ENCODE measurements at places on chromosomes 7 and 10. TPM values are rescaled to one million over a fixed set of nuclear protein-coding genes. Genes with fewer than 3 reads are reported as not detected.
A peak's percentile ranks its signal among the peaks of the same experiment; 100 is the strongest.

DNA sequence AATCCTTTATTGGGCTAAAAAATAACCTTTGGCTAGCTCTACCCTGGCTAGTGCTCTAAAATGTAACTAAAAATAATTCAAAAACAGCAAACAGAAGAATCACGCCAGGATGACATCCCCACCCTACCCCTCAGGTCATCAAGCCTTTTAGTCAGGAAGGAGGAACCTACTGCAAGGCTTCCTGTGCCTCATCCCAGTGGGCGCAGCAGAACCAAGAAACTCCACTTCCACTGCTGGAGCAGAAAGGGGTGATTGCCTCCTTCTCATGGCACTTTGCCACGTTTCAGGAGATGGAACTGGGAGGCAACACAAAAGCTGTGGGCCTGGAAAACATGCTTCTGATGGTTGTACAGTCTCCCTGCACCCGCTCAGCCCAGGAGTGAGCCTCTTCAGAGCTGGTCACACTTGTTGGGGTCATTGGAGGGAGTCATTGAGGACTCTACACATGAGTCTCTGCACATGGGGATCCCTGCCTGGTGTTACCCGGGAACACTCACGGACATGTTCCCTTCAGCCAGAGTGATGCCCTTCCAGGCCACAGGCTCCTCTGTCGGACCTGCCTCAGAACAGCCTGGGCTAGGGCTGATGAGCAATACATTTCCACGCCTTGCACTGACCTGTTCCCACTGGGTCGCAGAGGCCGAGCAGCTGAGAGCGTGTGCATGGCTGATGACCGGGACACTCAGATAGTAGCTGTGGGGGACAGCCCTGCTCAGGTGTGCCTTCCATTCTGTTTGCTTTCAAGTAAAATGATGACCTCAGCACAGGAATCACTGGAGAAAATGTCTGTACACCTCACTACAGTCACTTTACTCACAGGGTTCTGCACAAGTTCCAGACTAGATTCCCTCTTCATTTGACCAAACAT, 355.3 kb downstream of the FGFR2 start:
- DNase-seq, result no peak

- peak; percentile 22 for DNase-seq
Measured at GRCh38 chr10:71351628-71352319, 32.7 kb downstream of the SLC29A3 start.

DNA sequence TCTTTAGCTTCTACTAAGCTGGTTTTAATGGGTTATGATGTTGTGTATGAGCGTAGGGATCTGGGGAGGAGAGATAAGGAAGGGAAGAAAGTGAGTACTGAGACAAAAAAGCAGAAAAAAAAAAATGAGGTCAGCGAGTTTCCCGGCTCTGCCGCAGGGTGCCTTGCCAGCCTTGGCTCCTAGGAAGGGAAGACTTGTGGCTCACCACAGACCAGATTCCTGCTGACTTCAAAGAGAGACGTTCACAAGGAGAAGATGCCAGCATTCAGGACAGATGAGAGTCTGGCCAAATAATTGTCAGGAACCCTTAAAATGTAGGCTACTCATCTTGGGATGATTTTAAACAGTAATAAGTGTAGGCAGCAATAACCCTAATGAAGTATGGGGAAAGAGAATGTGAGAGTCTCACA, 11.4 kb upstream of the FAS start:
- no peak for DNase-seq

GRCh38 chr10:116121640-116122525, 151.1 kb downstream of the GFRA1 start:
- no peak for DNase-seq

DNA sequence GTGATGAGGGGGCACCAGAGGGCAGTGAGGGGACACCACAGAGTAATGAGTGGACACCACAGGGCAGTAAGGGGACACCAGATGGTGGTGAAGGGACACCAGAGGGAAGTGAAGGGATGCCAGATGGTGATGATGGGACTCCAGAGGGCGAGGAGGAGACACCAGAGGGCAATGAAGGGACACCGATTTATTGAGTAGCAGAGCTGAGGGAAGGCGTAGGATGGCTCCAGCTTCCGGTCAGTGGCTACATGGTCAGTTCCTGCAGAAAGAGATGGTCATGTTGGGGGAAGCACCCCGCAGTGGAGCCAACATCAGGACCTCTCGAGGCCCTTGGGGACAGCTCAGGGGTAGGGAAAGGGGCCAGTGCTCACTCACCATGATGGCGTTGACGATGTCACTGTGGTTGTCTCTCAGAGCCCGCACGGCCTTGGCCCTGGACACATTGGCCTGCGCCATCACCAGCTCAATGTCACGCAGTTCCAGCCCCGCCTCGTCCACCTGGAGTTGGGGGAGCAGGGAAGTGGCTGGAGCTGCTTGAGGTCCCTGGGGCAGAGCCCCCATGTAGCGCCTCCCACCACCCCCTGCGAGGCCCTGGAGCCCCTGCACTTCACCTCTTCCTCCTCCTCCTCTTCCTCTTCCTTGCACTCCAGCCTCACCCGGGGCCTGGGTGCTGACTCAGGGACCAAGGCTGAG, 8.4 kb downstream of the NACAD start:
- DNase-seq, result no peak

DNA sequence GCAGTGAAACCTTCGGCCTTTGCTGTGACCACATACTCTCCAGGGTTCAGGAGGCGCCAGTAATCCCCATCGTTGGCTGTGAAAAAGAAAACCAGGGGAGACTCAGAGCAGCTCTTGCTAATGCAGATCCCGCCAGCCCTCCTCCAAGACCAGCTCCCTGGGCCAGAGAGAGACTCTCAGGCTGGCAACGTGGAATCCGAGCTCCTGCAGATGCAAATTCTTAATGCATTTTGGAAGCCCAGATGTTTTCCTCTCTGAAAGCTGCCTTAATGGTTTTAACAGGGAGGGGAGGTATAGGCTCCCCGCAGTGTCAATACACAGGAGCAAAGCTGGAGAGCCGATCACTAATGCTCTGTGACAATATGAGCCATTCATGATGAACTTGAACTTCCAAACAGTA, 80.8 kb downstream of the GPR26 start:
- no peak for DNase-seq

DNA sequence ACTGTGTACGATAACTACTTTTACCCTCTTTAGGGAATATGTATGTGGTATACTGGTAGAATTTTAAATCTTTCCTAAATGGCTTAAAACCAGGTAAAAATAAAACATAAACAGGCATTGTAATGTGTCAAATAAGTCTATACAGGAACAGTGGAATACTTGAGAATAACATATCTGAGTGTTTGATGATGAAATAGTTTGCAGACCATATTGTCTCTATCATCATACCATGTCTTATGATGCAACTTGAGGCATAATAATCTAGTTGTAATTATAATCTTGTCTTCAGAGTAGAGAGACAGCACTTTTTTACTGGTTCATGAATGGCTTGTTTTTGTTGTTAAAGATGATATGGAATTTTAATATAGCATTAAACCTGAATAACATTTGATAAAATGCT, 293.5 kb downstream of the CDK14 start:
- no peak for DNase-seq

DNA sequence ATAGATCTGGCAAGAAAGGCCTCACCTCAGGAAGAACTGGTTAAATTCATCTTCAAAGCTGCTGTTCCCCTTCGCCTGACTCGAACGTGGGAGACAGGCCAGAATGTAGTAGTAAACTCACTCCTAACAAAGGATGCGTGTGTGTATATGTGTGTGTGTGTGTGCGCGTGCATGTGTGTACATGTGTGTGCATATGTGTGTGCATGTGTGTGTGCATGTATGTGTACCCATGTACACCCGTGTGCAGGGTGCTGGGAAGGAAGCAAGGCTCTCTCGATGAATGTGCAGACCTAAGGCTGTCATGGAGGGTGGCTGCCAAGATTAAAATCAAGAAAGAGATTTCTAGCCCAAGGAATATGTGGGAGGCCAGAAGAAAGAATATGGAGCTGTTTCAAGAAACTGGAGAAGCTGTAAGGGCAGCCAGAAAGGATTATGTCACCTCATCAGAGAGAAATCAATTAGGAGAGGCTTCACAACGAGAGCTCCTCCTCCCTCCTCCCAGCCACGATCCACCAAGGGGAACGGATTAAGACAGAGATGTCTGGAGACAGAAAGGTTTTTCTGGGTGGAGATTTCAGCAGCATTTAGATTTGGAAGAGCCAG, 34.0 kb upstream of the LBX1 start:
- DNase-seq, result no peak

DNA sequence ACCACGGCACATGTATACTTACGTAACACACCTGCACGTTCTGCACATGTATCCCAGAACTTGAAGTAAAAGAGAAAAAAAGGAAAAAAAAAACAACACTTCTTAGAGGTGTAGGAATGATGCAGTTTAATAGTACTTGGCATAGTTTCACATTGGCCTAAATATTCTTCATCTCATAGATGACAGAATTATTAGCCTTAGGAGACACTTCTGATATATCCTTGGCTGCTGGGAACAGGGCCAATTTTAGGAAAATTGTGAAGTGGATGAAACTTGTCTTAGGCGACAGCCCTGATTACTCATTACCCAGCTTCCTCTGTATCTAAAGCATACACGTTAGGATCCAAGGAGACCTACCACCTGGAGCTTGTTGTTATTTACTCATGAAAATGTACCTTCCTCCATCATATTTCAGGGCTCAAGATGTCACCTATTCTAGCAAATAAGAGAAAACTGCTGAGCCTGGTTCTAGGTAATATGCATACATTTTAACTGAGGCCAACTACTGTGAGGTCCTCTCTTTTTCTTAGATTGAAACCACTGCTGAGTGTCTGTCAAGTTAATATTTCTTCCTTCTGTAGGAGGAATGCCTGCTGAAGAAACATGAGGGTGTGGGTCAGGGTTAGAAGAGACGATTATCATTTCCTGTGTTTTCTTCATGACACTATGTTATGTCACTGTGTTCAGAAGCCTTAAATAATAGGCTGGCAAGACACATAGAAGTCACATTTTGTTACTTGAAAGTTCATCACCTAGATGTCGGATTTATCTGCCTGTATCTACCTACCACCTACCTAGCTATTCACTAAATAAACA, 44.3 kb downstream of the CPED1 start:
- DNase-seq, result no peak

- no peak for DNase-seq
Measured at GRCh38 chr7:13411151-13411550, 578.3 kb downstream of the ETV1 start.

DNA sequence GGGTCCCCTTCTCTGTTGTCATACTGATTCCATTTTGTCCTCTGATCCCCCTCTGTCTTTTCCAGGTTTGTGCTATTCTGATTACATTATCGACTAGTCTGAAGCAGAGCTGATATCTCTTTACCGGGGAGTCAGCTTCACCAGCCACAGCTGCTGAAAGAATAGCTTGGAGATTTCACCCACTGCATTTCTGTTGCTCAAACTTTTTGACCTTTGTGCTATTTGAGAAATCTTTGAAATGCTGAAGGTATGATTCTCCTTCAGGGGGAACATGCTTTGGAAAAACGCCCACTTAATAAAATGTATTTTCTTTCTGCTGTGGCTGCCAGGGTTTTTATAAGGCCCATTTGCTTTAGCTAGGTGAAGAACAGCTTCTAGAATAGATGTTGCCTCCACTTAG, 197.8 kb upstream of the TCF7L2 start:
- no peak for DNase-seq

DNA sequence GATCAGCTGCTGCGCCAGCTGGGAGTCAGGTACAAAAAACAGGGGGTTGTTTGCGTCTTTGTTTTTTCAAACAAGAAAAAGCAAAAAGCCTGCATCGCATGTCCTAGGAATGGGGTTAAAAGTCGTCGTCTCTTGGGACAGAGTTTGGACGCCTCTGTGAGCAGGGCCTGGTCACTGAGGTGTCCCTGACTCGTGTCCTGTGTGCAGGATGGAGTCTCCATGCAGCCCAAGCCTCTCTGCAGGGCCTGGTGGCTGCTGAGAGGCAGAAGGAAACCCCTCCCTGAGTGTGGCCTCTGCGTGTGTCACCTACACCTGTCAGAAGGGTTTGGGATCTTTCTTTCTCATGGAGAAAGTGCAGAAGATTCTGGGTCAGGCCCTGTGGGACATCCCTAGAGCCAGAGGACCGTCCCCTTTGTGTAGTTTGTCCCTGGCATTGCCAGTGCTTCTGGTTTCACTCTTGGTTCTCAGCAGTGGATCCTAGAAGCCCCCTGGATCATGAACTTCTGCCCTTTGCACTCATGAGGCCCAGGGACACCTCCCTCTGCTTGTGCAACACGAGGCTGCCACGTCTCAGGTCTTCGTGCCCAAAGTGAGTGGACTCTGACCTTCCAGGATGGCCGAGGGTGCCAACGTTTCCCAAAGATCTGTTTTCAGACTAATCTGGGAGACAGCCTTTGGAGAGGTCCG, 75.0 kb downstream of the PRKAG2 start:
- DNase-seq, result no peak

DNA sequence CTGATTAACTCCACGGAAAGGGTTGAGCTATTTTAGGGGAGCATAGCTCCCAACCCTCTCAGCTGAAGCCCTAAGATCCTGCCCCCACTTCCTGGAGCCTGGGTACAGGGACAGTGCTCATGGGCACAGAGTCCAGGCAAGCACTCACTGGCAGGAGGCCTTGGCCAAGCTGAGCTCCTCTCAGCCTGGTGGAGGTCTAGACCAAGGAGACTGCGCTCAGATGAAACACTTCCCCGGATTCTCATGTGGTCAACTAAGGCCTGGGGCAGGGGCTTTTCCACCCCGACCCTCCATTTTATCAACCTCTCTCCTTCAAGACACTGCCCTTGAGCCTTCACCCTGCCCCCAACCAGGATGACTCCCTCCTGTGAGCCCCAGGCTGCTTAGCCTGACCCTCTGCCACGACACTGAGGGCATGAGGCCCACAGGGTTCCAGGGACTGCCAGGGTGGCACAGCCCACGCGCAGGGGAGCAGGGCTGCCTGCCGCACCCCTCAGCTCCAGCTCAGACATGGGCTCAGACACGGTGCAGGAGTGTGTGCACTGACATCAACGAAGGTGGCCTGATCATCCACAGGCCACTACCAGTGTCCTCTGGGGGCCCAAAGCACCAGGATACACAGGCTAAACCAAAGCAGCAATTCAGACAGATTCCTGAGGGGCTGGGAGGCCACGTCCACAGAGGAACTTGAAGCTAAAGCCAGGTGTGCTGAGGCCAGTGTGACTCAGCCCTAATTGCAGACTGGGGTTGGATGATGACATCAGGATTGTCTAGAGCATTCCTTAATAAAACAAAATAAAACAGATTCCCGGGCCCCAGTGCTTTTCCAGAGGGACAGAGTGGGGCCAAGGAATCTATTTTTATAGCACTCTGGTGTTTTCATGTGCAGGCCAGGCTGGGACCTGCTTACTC, 18.8 kb downstream of the CHAT start:
- no peak for DNase-seq

DNA sequence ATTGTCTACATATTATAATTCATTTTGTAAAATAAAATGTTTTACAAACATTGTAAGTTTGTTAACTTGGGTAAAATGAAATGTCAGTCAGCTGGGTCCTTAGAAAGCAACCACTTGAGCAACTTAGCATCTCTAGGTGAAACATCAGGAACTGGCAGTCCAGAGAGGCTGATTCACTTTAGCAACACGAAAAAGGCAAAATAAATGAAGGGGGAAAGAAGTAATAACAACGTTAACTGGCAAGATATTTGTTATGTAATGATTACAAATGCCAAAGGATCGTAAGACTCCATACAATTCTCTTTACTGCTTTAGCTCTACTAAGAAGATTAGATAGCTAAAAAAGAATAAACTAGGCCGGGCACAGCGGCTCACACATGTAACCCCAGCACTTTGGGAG, 5.0 kb downstream of the PDZD8 start:
- DNase-seq, result no peak

- DNase-seq, result no peak
Measured at GRCh38 chr7:30403477-30403876, 75.1 kb downstream of the NOD1 start.

ZNF503 gene
- total RNA-seq, result 4.1 TPM

ABCA13 gene
- total RNA-seq, result 0.05 TPM

KEL gene
- 1.0 TPM for total RNA-seq

CSGALNACT2 gene
- total RNA-seq, result 12.9 TPM

LAMTOR4 gene
- 76.0 TPM for total RNA-seq

SP4 gene
- 9.9 TPM for total RNA-seq
